ENCODE measurements at places on chromosomes 1 and 21.

- DNase-seq = no peak
Measured at GRCh38 chr1:223542831-223543230, 122.7 kb downstream of the CAPN8 start.

DNA sequence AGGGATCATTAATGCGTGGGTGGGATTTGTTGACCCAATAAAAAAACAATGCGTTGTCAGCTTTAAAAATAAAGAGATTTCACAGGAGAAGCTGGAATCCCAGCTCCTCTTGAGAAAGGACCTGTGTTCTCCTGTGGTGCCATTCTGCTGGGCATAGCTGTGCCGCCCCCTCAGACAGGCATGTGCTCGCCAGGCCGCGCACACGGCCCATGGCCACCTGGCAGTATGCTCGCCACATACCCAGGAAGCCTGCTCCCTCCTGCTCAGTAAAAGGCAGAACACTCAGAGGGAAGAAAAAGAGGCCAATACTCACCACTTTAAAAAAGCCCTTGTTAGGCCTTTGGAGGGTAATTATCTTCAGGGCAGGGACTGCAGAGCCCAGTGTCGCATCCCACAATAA, 13.1 kb downstream of the THAP3 start:
- no peak for DNase-seq

DNA sequence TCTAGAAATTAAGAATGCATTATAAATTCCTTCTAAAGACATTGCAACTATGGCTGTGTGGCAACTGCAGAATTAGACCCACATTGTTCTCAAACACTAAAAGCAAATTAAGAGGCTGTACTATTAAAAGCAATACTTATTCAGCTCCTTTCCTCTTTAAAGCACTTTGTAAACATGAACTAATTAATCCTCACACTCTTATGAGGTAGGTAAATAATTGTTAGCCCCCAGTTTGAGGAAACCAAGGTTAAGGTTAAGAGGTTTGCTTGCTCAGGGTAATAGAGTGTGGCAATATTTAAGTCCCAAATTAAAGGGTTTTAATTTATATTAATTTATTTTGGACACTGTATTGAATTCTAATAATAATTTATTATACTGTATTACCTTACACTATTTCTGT, 553.8 kb downstream of the LRRIQ3 start:
- DNase-seq = no peak

DNA sequence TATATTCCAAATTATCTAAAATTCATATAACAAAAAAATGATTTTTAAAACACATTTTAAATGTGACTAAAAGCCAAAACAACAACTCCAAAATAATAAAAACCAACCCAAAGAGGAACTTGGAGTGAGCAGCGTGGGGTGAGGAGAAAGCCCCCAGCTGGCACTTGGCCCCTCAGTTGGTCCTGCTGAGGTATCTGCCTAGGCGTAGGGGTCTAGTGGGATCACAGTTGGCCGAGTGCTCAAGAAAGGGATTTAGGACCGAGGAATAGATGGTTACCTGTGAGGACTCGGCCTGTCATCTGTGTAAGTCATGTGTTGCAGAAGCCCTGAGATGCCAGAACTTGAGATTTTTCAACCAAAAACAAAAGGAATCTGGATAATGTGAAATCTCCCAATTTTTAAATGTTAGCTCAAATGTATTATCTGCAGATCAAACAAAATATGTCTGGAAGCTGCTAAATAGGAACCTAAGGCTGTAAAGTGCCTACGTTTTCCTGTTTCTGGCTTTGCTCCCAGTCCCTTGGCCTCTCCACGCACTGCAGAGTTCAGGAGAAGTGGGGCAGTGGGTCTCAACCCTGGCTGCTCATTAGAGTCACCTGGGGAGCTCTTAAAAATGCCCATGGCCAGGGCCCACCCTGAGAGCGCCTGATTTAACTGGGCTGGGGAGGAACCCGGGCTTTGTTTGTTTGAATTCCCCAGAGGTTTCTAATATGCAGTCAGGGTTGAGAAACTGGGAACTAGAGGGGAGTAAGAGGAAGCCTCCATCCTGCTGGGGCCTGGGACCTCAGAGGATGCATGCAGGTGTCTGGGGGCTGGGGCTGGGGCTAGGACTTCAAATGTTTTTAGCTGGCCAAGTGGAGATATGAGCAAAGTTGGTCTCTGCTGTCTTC, 38.5 kb upstream of the LDLRAP1 start:
- DNase-seq = no peak

- DNase-seq = no peak
Measured at GRCh38 chr1:183837062-183837461, 32.1 kb downstream of the RGL1 start.

DNA sequence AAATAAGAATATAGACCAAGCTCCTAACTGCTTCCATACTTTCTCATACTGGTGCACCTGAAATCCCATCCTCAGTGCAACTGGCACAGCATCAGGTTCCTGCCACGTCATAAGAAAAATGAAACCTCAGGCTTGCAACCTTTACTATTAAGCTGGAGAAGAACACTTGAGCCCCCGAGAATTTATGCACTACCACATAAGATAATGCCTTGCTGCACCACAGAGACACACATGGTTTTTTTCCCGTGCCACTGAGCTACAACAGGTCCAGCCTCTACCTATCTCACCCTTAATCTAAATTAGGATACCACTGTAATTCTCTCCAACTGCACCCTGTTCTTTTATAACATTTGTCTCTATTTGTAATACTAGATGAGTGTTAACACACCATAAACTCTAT, 174.5 kb downstream of the DENND1B start:
- DNase-seq = no peak

- DNase-seq = no peak
Measured at GRCh38 chr1:41571041-41571440, 86.6 kb upstream of the EDN2 start.

DNA sequence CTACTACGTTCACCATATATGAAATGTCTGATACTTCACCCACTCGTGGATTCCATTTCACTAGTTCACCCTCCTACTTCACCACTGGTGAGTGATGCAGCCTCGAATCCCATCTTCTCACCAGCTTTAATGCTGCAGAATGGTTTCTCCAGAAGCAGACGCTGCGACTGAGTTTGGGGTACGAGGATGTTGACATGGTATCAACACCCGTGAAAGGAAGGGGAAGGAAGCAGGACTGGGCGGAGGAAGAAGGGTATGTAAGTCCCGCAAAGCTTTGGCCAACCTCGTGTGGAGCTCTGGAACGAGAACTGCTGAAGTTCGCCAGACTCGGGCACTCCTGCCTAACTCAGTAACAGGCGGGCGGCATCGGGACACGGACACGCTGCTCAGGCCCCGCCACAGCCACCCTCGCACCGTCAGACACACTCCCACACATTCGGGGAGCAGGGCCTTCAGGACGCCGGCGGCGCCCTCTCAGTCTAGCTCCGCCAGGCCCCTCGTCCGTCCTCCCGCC, 833 bp upstream of the DIP2A start:
- DNase-seq = no peak

- no peak for DNase-seq
Measured at GRCh38 chr1:185281245-185281644, 35.8 kb downstream of the IVNS1ABP start.

- no peak for DNase-seq
Measured at GRCh38 chr1:2784854-2785630, 16.5 kb downstream of the TTC34 start.

GRCh38 chr1:234827656-234828055, 217.7 kb upstream of the IRF2BP2 start:
- DNase-seq = no peak

GRCh38 chr1:172360511-172360910, 60.0 kb upstream of the C1orf105 start:
- DNase-seq = no peak

DNA sequence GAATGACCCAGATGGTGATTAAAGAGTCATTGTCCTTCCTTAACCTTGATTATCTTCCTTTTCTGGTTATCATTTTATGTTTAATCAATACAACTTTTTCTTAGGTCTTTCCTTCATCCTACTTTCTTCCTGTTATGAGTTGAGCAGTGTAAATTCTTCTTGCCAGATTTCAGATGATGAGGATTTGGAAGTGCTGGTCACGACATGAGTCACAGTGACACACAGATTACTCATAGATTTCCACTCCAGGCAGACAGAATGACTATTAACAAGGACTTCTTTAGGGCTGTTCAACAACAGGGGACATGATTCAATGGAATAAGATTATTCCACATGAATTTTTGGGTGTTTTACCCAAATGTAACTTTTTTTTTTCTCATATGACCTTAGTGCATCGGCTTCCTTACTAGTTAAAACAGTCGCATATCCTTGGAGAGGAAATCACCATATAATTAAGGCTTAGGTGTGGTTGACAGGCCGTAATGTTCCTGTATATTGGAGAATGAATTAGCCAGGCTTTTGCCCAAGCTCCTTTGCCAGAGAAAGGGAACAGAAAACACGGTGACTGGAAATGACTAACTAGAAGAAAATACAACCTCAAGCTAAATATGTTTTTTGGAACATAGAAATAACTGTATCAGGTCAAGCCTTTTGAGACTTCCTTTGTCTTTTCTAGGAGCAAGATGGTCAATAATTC, 44.2 kb downstream of the PRRX1 start:
- no peak for DNase-seq

GRCh38 chr1:25807480-25808390, 7.7 kb downstream of the SELENON start:
- no peak for DNase-seq

DNA sequence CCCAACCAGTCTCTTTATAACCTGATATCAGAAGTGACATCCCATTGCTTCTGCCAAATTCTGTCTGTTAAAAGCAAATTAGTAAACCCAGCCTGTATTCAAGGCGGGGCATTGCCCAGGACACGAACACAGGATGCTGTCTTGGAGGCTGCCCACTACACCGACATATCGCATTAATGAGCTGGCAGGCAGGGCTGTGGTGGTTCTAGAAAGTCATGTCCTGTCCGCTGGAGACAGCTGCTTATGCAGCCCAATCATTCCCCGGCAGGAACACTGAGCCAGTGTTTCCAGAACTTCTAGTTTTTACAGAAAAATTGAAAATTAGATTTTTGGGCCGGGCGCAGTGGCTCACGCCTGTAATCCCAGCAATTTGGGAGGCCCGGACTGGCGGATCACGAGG, 19.3 kb downstream of the C1orf167 start:
- no peak for DNase-seq

DNA sequence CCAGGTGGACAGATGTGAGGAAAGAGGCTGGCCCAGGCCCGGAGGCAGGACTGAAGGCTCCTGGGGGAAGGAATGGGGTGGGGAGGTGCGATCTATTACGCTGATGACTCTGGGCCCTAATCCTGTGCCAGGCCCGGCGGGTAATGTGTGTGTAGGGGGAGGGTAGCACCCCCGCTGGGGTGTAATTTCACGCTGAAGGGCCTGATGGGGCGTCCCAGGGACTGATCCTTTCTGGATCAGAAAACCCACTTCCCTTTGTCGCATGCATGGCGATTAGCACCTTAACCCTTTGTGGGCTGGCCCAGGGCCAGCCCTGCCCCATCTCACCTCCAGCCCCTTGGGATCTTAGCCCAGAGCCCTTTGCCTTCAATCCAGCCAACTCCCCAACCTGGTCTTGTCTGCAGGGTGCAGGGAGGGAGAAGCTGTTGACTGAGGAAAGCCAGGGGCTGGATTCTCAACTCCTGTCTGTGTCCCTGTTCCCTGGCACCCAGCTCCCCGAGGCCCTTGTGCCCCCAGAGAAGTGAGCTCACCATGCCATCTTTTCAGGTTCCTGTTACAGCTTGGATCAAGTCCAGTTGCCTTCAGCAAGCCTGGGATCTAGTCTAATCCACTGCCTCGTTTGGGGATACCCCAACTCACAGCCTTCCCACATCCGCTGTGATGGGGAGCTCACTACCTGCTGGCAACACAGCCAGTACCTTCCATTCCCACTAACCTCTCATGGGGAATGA, 26.0 kb downstream of the KNCN start:
- no peak for DNase-seq

DNA sequence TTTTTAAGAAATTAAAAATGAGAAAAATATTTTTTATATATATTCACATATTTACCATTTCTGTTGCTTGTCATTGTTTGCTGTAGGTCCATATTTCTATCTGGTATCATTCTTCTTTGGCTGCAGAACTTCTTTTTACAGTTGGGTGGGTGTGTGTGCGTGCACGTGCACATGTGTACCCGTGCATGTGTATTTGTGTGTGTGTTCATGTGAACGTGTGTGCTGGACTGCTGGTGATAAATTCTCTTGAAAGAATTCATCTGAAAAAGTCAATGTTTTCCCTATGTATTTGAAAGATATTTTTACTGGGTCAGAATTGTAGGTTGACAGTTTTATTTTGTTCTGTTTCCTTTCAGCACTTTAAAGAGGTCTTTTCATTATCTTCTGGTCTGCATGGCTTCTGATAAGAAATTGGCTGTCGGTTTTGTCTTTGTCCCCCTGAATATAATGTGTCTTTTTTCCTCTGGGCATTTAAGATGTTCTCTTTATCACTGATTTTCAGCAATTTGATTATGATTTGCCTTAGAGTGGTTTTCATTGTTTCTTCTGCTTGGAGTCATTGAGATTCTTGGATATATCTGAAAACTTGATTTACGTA, 34.5 kb upstream of the DPH5 start:
- DNase-seq = no peak

GRCh38 chr1:150575072-150575489, 4.3 kb downstream of the MCL1 start:
- DNase-seq = no peak

DNA sequence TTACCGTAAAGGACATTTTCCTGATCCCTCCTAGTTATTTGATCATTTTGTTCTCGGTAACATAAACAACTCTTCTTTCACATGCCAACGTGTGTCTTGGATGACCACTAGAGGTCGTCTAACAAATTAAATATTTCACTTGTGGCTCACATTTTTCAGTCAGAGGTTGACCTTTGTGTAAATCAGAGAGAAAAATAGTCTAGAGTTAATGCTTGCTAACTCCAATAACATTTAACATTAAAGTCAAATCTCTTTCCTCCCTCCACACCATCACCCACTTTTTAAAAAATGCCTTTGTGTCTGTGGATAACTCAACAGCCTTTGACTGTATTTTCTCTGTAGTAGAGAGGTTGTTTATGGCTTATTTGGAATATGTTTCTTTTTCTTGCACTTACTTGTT, 220.5 kb upstream of the B3GALT2 start:
- DNase-seq = no peak

DNA sequence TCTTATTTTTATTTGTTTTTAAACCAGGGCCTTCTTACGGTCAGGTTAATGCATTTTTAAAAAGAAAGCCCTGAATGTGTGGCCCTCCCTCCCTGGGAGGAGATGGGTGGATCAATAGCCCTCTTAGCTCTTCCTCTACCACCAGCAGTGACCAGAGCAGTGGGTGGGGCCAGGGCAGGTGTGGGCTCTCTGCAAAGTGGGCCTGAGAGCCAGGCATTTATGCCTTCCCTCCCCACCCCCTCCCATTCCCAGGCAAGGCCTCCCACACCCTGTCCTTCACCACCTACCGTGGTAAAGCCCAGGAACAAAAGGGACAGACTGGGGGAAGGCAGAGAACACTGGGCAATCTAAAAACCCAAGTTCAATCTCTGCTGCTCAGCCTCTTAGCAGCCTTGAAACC, 63.9 kb downstream of the SSBP3 start:
- DNase-seq = no peak

DNA sequence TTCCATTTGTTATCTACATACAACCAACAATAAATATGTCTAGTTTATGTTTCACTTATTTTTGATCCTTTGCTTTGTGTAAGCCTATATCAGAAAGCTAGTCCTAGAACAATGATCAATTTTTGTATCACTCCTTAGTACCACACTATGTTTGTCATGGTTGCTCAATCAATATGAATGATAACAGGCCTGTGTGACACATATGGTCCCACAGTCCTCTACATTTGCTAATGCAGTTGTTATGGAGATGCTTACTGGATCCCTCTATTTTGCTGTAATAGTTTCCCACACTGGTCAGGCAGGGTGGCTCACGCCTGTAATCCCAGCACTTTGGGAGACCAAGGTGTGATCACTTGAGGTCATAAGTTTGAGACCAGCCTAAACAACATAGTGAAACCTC, 59.1 kb downstream of the ERO1B start:
- no peak for DNase-seq
